ENCODE measurements at places on chromosomes 5 and 9.

GRCh38 chr5:15938186-15938585 lies 241.4 kb downstream of the MARCHF11 start:
- no peak for DNase-seq

DNA sequence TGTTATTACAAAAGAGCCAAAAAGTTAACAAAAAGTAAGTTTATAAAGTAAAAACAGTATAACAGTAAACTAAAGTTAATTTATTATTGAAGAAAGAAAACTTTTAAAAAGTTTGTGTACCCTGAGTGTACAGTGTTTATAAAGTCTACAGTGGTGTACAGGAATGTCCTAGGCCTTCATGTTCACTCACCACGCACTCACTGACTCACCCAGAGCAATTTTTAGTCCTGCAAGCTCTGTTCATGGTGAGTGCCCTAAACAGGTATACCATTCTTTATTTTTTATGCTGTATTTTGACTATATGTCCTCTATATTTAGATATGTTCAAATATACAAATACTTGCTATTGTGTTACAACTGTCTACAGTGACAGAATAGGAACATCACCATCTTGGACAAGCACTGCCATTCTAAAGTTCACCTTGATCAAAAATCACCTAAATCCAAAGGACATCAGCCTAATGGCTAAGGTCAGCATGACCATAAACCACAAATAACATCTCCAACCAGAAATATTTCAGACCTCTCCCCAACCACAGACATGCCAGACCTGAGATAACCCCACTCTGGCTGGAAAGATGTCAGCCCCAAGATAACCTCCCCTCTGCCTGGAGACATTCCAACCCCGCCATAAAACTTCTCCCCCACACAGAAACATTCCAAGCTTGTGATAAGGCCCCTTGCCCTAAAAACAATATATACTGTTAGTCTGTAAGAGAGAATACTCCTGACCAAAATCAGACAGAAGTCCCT lies 56.1 kb downstream of the AGXT2 start:
- DNase-seq, result no peak

DNA sequence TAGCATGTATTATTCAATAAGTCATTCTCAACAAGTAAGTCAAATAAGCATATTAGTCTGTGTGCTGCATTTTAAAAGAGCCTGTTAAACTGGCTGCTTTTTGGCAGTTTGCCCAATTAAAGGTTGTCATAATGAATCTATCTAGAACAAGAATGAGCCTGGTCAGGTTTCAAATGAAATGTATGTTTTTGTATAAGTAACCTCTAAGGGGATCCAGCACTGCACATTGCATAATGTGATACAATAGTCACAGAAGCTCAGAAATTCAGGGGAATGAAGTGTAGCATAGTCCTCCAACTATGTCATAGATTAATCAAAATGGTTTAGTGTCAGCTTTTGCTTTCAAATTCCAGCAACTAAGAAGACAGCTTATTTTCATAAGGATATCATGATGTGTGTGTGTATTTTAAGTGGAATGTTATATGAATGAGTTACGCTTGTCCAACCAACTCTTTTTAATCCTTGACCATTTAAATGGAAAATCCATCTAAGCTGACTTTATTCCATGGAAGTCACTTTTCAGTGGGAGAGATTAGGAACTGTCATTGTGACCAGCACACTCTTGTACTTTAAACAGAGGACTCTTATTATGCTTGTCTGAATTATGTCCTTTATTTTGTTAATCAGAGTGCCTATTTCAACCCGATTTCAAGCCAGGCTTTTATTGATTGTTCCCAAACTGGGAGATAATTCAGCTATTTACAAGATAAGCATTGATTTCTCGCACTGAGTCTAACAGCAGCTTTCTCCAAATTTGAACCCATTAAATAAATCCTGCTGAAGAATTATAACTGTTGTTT lies 283.9 kb upstream of the ADAMTSL1 start:
- no peak for DNase-seq

DNA sequence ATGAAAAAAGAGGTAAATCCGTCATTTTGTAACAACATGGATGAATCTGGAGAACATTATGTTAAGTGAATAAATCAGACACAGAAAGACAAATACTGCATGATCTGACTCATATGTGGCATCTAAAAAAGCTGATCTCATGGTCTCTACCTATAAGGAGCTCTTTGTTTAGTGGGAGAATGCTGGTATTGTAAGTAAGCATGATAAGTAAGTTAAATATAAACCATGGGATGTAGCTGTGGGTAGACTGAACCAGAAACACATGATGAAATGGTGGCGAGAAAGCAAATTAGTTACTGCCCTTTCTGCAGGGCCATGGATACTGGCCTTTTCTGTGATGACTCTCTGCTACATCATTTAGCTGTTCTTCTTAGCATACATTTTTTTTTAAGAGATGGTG lies 66.4 kb upstream of the RUSC2 start:
- no peak for DNase-seq

- DNase-seq, result no peak
Measured at GRCh38 chr9:33956544-33956943, 92.1 kb downstream of the UBAP2 start.

All from activated CD4-positive, alpha-beta T cell treated with anti-CD3 and anti-CD28 coated beads, Interleukin-10, Interleukin-2, amounts not matched to agents 100 ng/mL and 50 ng/mL, durations not matched to agents 16 hours and 8 hours (primary cell).